ENCODE measurements at places on chromosomes 12 and 14.

GRCh38 chr12:40105515-40106201 lies at the start of gene SLC2A13:
SLC2A13 (minus strand) TSS chr12:40106081; CDS start chr12:40105808, 273 bp downstream.
- peak; percentile 79 for DNase-seq

DNA sequence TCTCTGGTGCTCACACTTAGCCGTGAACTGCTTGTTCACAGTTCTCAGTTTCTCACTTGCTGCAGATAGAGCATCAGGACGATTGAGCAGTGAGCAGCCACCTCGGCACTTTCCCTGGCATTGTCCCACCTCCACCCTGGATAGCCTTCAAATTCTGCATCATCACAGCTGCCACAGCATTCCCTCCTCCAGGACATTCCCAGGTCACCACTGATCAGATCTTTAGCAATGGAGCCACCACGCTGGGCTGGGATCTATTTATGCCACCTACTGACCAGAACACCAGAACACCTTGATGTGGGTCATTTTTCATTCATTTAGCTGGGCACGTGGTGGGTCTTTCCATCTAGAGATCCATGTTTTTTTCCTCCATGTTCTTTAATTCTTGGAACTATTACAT lies 23.6 kb downstream of the ACADS start:
- DNase-seq = no peak

DNA sequence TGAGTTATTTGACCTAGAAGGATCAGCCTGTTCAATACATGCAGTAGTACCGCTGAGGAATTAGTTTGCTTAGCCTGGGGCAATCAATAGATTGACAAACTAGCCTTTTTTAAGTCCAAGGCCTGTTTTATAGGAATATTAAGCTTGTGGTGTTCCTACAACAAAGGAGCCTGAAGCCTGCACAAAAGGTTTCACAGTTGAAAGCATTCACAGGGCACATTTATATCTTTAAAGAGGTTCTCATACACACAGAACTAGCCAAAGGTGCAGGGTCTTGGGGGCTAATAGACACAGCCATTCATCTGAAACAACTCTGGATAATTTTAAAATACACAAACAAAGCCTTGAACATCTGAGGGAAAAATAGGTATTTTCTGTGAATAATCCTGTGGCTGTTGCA lies 160.3 kb downstream of the RPS29 start:
- DNase-seq = no peak

DNA sequence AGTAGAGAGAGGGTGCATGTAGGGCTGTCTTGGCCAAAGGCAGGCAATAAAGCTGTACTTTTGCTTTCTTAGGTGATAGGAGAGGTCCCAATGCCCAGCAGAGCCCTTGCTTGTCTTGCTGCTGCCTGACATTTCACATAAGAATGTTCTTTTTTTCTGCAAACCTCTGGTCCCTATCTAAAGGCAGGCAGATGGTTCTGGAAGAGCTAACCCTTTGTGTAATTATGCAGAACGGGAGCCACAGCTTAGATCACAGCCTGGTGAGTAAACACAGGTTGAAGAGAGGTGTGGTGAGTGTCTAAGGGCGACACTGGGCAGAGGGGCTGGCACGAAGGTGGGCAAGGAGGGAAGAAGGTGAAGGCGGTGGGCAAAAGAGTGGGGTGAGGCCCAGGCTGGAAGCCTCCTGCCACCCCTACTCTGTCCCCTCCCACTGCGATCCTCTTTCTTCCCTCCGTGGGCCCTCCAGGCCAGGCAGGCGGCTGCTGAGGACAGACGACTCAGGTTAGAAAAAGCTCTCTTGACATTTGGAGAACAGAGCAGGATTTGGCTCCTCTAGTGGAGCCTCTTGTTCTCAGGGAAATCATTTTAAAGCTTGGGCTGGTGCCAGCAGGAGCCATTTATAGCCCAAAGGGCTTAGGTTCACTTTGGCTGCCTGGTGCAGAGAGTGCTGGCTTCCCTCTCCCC lies 42.8 kb downstream of the PRMT8 start:
- no peak for DNase-seq

DNA sequence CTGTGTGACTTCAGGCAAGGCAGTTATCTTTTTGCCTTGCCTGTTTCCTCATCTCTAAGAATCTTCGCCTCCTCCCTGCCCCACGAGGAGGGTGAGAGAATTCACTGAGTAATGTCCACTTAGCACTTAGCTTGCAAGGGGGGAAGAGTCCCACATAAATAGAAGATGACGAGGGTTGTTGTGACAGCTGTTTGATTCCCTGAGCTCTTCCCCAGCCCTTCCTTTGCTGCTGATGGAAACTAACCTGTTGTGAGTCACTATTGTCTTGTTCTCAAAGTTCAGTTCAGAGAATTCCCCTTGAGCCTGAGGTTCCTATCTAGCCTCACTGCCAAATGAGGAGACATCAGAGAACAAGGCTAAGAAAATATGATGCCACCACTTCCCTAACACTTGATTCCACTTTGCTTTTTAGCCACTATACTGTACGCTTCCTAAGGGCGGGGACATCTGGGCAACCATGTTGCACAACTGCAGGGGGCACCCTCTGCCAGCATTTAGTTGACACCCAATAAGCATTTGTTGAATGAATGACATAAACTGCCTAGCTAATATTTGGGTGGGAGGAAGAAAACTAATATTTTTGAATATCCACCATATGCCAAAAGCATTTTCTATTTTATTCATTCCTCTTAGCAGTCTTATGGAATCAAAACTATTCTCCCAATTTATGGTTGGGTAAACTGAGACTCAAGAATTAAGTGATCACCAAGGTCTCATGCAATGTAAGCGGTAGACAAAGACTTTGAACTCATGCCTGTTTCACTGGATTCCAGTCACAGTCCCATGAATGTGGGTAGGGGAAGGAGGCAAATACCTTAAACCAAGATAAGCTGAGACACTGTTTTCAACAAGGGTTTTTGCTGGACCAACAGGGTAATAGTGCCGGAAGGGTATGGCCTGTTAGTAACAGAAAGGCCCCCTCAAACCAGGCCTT lies 77.6 kb downstream of the ZFP36L1 start:
- DNase-seq = no peak

DNA sequence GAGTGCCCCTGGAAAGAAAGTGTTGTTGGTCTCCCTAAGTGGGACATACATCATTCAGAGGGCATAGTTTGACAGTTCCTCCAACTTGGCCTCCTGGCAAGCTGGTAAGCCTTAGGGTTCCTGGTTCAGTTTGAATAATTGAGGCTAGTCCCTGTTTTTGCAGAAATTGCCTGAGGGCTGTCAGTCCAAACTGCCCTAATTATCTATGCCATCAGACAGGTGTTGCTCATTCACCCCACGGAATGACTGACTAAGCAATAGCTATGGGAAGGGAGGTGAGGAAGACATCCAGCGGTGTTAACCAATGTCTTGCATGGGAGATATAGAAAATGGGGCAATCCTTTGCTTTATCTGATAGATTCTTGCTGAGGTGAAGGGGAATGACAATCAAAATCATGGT lies 37.6 kb downstream of the SPTSSA start:
- DNase-seq = no peak

DNA sequence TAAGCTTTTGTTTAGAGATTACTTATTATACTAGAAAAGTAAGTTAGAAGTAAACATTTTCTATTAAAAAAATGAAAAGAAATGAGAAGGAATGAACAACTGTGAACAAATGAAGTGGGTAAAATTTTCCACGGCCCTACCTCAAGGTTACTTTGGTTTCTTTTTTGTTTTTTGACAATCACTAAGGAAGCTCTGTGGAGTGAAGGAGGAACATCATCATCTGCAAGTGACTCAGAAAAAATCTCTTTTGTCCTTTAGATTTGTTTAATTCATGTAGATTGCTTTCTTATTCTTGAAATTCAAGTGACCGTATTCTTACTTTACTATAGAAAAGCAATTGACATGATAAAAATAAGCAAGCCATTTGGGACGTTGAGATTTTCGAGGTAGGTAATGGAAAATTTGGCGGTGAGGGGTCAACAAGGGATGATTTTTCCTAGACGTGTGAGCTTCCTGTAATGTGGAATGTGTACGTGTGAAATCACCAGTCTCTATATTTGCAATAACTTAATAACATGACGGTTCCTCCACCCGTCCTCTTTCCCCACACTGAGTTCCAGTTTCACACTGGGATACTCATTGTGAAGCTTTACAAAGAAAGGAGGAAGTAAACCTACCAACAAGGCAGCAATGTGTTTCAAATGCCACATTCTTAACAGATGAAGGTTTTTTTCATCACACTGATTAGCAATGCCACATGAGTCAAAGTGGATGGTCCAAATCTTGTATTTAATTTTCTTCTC lies 62.3 kb upstream of the EGLN3 start:
- no peak for DNase-seq

- DNase-seq = no peak
Measured at GRCh38 chr14:38302034-38302433, 46.1 kb upstream of the CLEC14A start.

- no peak for DNase-seq
Measured at GRCh38 chr14:41607966-41608663, 1.4 kb downstream of the LRFN5 start.

DNA sequence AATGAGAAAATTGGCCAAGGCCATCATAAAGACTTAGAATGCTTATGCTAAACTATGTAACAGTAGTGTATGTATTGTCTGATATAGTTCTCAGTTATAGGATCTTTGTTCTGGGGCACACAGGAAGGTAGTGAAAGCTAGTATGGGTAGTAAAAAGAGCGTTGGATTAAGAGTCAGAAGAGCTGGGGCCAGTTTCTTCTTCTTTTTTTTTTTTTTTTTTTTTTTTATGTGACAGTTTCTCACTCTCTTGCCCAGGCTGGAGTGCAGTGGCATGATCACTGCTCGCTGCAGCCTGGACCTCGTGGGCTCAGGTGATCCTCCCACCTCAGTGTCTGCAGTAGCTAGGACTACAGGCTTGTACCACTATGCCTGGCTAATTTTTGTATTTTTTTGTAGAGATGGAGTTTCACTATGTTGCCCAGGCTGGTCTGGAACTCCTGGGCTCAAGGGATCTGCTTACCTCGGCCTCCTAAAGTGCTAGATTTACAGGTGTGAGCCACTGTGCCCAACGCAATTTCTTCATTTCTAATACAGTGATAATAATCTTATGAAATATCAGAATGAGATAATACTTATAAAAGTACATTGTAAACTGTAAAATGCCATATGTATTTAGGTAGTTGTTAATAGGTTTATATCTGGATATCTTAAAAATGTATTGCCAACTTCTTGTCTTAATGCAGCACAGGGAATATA lies 7.4 kb downstream of the MDM2 start:
- no peak for DNase-seq

DNA sequence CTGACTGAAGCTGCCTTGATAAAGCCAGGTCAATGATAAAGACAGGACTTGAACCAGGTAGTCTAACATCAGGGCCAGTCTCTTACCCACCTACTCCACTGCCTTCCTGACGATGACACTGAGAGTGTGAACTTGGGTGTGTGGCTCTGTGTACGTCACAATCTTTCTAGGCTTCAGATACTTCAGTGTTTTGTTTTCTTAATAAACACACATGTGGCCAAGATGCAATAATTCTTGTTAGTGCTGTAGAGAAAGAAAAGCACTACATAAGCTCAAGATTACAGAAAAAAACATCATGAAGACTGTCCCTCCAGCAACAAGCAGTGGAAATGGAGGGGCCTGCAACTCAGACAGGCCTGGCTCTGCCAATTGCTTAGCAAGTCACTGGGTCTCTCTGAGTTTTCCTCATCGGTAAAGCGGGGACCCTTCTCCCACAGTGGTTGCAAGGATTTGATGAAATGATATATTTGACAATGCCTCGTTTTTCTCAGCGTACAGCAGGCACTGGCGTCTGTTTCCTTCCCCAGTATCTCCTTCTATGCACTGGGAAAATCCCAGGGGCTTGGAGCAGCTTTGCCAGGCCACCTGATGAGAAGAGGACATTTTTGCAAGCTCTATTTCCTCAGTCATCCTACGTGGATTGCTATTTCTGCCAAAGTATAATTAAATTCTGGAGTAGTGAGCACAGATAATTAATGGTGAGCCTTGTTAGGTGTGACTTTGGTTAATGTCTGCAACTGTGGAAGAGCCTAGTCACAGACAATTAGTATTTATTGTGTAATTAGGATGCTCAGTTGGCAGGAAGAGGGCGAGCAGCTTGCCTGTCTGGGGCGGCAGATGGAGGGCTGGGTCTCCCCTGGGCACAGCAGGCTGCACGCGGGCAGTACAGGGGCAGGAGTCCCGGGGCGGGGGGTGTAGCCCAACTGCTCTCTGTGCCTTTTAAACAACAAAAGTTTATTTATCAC lies 55.8 kb upstream of the CHGA start:
- no peak for DNase-seq

GRCh38 chr14:30621354-30621939 lies 672 bp upstream of the SCFD1 start:
- no peak for DNase-seq

GRCh38 chr14:81727218-81727617 lies 193.6 kb upstream of the SEL1L start:
- no peak for DNase-seq

- no peak for DNase-seq
Measured at GRCh38 chr12:1491983-1492697, 102.2 kb downstream of the FBXL14 start.

DNA sequence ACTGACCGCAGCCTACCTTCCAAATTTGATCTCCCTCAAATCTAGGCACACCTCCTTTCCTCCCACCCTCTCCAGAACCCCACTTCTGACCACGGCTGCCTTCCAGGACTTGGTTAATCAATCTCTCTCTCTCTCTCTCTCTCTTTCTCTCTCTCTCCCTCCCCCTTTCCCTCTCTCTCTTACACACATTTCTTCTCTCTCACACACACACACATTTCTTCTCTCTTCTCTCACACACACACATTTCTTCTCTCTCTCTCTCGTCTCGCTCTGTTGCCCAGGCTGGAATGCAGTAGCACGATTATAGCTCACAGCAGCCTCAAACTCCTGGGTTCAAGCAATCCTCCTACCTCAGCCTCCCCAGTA lies 521 bp upstream of the GMFB start:
- no peak for DNase-seq

DNA sequence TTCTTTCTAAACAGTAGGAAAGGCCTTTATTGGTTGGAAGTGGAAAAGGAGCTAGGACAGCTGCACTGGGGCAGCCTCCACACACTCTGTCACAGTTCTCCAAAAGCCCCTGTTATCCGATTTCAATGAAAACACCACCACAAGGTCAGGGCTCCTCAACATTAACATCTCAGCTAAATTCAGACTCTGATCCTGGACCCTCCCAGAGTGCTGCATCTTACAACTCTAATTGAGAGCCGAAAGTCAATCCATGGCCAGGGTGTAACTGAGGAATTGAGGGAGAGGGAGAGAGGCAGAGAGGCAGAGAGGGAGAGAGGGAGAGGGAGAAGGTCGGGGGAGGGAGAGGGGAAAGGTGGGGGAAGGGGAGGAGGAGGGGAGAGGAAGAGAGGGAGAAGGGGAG lies 32.1 kb downstream of the DICER1 start:
- no peak for DNase-seq

DNA sequence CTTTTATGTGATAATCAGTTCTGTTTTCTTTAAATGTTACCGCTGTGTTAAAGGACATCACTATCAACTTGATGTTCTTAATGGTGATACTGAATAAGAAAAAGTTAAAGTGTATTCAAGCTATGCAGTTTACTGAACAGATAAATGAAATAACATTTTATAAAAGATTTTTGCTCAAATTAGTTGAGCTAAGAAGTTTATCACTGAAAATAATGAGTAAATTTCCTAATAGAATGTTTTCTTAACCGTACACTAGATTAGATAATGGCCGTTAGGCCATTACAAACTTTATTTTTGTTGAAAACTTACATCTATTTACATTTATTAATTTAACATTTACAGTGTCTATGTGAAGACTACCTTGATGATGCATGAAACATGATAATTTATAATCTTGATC lies 25.0 kb downstream of the ATF7IP start:
- DNase-seq = no peak

Measured in GM12891 (cell line).